ENCODE measurements at places on chromosomes 4 and X. TPM values are rescaled to one million over a fixed set of nuclear protein-coding genes. Genes with fewer than 3 reads are reported as not detected.

- H3K4me1 ChIP-seq: peaks cover 5% of the 10 kb centered on the region
- H3K27me3 ChIP-seq: no peaks in the 10 kb centered on the region
- H3K36me3 ChIP-seq: no peaks in the 10 kb centered on the region
- H3K4me3 ChIP-seq: no peak overlapping the region
- DNase-seq: no peak
These were observed 654.4 kb downstream of the IQCM start for GRCh38 chr4:149161247-149161646.

DNA sequence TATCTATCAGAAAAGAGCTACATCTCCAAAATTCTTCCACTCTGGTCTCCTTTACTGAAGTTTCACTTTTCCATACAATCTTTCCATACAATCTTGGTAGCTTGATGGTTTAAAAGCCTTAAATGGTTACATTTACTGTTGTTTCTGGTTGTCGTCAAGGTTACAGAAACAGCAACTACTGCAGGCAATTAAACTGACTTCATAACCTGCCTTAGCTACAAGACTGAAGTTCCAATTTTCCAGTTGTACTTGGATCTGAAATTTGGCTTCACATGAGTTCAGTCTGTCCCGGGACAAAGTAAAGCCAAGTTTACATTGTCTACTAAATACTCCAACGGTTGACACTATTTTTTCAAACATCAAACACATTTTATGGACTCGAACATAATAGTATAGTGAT is 326.4 kb downstream of the ANKRD50 start:
- H3K36me3 ChIP-seq: no peaks in the 10 kb centered on the region
- H3K4me3 ChIP-seq: no peak overlapping the region
- no peaks in the 10 kb centered on the region for H3K27me3 ChIP-seq

DNA sequence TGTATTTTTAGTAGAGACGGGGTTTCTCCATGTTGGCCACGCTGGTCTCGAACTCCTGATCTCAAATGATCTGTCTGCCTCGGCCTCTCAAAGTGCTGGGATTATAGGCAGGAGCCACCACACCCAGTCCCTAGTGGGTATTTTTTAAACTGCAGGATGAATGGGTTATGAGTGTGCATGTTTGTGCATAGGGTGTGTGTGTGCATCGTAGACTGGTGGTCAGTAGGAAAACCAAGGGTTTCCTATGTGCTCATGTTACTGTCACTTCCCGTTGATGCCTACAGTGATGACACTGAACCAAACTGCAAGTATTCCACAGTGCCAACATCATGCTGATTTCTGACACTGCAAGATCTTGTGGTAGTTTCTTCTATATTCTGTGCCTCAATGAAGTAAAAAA is 41.1 kb downstream of the DDIT4L start:
- H3K27me3 ChIP-seq: no peaks in the 10 kb centered on the region
- no peak overlapping the region for H3K27ac ChIP-seq
- DNase-seq: no peak
- H3K4me1 ChIP-seq: no peaks in the 10 kb centered on the region
- H3K36me3 ChIP-seq: no peaks in the 10 kb centered on the region
- no peak overlapping the region for H3K4me3 ChIP-seq

- peaks cover 6% of the 10 kb centered on the region for H3K4me1 ChIP-seq
- H3K36me3 ChIP-seq: no peaks in the 10 kb centered on the region
- H3K27me3 ChIP-seq: no peaks in the 10 kb centered on the region
- peak within 1 kb of the TSS; percentile 89 for H3K4me3 ChIP-seq
These were observed at the start of gene LIN54 for GRCh38 chr4:83010522-83011318. Gene LIN54 (minus strand): TSS chr4:83010823. CDS start chr4:82984844, 25,979 bp downstream.

Gene PKD2
- polyA plus RNA-seq: 10.4 TPM

DNA sequence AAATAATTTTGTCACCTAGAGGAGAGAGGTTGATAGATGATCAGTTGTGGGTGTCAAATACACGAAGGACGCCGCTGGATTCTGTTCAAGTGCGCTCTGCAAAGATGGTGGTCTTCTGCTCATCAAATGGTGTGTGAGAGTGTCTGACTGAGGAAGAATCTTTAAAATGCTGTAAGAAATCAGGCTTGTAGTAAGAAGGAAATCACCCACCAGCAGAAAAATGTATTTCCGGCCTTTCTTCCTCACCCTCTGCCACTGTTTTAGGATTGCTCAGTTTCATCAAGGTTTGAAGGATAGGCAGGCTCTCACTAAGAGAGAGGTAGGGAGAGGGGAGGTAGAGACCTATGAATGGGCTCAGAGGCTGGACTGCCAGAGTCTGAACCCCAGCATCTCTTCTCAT is 28.7 kb downstream of the RHOH start:
- H3K36me3 ChIP-seq: 0 out of 2 replicates have a peak, but pooled peaks cover 3% of the 10 kb centered on the region
- no peak overlapping the region for H3K27ac ChIP-seq
- no peaks in the 10 kb centered on the region for H3K27me3 ChIP-seq
- H3K4me3 ChIP-seq: no peak overlapping the region
- no peaks in the 10 kb centered on the region for H3K4me1 ChIP-seq
- no peak for DNase-seq

Gene IL1RAPL1
- 0.13 TPM for polyA plus RNA-seq

Gene CCNB3
- polyA plus RNA-seq: 0.31 TPM

DNA sequence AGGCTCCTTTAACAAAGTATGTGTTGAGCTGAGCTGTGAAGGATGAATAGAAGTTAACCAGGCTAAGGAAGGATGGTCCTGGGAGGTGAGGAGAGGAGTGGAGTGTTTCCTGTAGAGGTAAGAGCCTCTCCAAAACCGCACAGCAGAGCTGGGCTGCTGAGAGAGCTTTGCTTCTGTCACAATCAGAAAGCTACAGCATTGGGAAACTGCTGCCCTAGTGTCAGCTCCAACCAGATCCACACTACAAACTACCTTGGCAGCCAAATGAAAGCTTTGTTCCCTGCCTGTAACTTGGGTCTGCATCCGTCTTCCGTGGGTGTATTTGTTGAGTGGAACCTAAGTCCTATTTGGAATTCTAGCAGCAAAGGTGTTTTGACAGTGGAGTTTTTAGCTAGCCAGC is 91.8 kb downstream of the REPS2 start:
- H3K27me3 ChIP-seq: no peaks in the 10 kb centered on the region
- no peaks in the 10 kb centered on the region for H3K4me1 ChIP-seq
- no peak for DNase-seq
- H3K27ac ChIP-seq: no peak overlapping the region
- no peaks in the 10 kb centered on the region for H3K36me3 ChIP-seq

DNA sequence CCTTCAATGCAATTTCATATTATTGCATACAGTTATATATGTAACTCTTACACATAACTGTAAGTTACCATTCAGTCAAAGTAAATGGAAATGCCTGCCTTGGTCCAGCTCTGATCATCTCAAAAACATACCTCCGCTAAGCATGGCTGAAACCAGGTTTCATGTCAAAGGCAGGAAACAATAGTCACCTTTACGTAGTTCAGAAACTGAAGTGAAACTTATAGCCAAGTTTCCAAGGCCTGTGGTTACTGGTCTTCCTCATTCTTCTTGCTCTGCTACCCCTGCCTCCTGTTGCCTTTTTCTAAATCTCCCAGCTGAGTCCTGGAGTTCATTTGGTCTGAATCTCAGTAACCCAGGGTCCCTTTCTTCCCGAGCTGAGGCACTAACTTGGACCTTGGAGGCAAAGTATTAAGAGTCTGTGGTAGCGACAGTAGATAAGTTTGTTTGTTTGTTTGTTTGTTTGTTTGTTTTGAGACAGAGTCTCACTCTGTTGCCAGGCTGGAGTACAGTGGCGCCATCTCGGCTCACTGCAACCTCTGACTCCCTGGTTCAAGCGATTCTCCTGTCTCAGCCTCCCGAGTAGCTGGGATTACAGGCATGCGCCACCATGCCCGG is 30.8 kb downstream of the DAPP1 start:
- H3K4me1 ChIP-seq: no peaks in the 10 kb centered on the region
- no peaks in the 10 kb centered on the region for H3K36me3 ChIP-seq
- no peak overlapping the region for H3K4me3 ChIP-seq
- no peak overlapping the region for H3K27ac ChIP-seq
- no peaks in the 10 kb centered on the region for H3K27me3 ChIP-seq

DNA sequence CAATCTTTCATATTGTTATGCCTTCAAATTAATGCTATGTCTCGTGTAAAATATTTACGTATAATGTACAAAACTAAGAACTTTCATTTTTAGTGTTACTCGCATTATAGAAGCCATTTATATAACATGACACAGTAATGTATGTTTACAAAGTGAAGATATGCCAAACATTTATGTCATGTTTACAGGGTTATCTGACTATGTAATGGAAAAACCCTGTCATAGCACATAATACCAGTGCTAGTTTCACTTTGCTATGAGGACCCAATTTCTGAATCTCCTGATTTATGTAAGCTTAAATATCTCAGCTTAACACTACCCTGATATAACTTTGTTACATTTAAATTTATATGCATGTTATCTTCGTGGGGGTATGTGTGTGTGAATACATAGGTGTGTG is 233.1 kb downstream of the FAT4 start:
- H3K4me3 ChIP-seq: no peak overlapping the region
- H3K27ac ChIP-seq: no peak overlapping the region
- no peaks in the 10 kb centered on the region for H3K27me3 ChIP-seq
- no peaks in the 10 kb centered on the region for H3K36me3 ChIP-seq

DNA sequence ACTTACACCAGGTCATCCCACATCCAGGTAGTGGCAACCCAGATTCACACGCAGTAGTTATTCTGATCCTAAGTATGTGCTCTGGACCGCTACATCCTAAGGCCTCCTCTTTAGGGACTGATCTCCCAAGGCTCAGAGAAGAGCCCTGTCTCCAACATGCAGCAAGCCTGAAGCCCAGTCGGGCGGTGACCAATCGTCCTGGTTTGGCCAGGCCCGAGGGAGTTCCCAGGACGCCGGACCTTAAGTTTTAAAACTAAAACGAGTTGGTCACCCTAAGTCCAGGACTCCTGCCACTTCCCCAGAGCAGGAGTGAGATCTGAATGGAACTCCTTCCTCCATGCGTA is 385 bp downstream of the LYAR start:
- H3K4me3 ChIP-seq: peak overlapping the region; percentile 90
- no peaks in the 10 kb centered on the region for H3K27me3 ChIP-seq
- H3K27ac ChIP-seq: no peak overlapping the region
- H3K36me3 ChIP-seq: peaks cover 12% of the 10 kb centered on the region

- no peak for DNase-seq
- H3K27ac ChIP-seq: no peak overlapping the region
- no peaks in the 10 kb centered on the region for H3K36me3 ChIP-seq
- H3K4me3 ChIP-seq: no peak overlapping the region
- H3K4me1 ChIP-seq: no peaks in the 10 kb centered on the region
These were observed 24.3 kb upstream of the MYOZ2 start for GRCh38 chr4:119111296-119111695.

DNA sequence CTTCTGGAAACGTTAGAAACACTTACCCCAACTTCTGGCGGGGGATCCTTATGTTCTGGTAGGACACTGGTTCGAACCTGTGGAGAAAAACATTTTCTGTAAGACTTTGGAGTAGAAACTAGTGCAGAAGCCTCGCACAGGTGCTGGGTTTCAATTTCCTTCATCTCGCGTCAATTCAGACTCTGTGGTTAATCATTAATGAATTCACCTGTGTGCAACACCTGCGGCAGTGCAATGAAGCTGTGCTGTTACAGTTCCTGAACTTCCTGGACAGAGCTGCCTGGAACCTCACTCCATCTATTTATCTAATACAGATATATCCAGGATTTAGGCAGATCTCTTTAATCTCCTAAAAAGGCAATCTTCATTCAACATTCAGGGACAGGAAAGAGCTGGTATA is 531.4 kb downstream of the INPP4B start:
- H3K27me3 ChIP-seq: no peaks in the 10 kb centered on the region
- H3K27ac ChIP-seq: no peak overlapping the region
- no peaks in the 10 kb centered on the region for H3K4me1 ChIP-seq
- DNase-seq: no peak

DNA sequence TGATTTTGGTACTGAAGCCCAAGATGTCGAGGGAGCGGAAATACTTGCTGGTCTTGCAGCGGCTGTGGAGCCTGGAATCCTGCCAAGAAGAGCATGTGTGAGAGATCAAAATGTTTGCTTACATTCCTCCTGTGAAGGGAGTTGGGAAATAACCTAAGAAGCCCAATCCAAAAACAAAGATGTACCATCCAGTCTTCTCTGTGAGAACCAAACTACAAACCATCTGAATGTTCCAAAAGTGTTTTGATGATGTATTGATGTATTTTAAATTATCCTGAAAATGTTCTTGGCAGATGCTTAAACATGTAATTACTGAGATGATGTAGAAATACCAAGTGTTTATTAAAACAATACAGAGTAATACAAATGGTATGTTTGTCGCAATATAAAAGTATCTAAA is 10.1 kb upstream of the ADH1A start:
- no peaks in the 10 kb centered on the region for H3K27me3 ChIP-seq
- no peaks in the 10 kb centered on the region for H3K4me1 ChIP-seq
- no peak overlapping the region for H3K27ac ChIP-seq
- no peak for DNase-seq
- H3K36me3 ChIP-seq: no peaks in the 10 kb centered on the region

DNA sequence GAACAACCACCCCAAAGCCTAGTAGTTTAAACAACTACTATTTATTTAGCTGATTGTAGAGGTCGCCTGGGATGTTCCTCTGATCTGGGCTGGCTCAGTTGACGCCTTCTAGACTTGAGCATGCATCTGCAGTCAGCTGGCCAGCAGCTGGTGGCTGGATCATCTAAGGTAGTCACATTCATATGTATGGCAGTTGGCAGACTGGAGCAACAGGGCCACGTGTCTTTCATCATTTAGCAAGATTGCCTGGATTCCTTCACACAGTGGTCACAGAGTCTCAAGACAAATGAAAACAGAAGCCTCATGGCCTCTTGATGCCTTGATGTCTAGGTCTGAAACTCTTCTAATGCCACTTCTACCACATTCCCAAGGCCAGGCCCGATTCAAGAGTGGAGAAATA is 220.6 kb upstream of the S100G start:
- no peak overlapping the region for H3K4me3 ChIP-seq
- H3K36me3 ChIP-seq: no peaks in the 10 kb centered on the region
- no peak overlapping the region for H3K27ac ChIP-seq
- H3K27me3 ChIP-seq: no peaks in the 10 kb centered on the region
- DNase-seq: no peak
- no peaks in the 10 kb centered on the region for H3K4me1 ChIP-seq

DNA sequence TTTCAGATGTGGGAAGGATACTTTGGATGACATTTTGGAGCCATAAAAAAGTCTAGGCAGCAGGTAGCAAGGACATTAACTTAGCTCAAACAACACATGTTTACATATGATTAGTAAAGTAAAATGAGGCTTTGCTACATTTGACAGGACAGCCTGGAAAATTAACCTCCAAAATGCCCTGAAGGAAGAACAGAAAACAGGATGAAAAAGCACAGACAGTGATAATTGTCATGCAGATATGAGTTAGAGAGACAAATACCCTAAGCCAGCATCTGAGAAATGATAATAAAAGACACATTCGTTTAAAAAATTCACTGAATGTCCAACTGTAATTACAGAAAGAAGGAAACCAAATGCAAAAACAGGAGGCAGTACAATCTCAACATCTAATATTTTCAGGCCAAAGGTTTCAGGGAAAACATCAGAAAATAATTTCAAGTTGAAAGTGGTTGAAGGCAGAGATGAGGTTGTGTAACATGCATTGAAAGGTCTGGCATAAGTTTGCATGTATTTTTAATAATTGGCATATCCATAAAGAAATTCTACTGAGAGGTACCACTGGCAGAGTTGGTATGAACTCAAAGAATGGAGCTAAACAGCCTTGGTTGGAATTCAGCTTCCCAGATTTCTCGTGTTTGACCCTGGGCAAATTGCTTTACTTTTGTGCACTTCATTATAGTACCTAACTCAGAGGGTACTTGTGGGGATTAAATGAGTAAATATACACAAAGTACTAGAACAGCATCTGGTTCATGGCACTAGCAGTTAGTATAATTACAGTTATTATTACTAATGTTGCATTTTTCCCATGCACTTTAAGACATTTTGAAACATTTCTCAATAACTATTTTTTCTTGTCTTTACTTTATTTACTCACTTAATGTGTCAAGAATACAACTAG is 54.4 kb upstream of the MAP9 start:
- H3K27me3 ChIP-seq: peaks cover 46% of the 10 kb centered on the region
- no peaks in the 10 kb centered on the region for H3K36me3 ChIP-seq
- no peak overlapping the region for H3K27ac ChIP-seq
- H3K4me3 ChIP-seq: no peak overlapping the region
- DNase-seq: no peak
- H3K4me1 ChIP-seq: no peaks in the 10 kb centered on the region
